ENCODE measurements at places on chromosomes 5 and 9. TPM values are rescaled to one million over a fixed set of nuclear protein-coding genes. Genes with fewer than 3 reads are reported as not detected.

PKD2L2 gene
- 0.07 TPM for polyA plus RNA-seq

SNX30 gene
- 4.2 TPM for polyA plus RNA-seq

FOXE1 gene
- 4.4 TPM for polyA plus RNA-seq

PCDHGA12 gene
- 0.71 TPM for polyA plus RNA-seq
